GM12864 (cell line): ENCODE measurements at places on chromosomes 2 and 18.

DNA sequence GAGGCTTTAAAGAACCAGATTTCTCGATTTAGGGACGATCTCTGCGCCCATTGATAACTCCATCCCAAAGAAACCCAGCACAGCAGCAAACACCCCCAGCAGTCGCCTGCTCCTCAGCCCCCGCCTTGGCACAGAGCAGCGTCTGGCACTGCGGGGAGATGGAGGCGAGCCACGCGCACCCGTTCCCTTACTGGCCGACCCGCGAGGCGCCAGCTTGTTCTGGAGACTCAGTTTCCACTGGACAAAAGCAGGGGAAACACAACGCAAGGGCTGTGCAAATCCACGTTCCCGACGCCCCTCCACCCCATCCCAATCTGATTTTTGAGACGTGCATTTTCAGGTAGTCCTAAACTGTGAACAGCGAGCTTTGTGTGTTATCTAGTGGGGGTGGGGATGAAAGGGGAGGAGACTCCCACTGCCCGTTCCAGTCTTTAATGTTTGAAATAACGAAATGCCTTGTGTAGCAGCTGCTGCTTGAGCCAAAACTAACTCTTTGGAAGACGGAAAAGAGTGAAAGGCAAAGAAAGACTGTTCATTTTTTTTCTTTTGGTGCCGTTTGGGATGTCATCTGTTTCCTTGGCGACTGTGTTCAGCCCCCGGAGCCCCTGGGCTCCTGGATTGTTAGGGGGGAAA, 143.2 kb downstream of the MEIS1 start:
- DNase-seq, result no peak

- no peak for DNase-seq
These were observed 18.0 kb downstream of the C2orf74 start for GRCh38 chr2:61179701-61180639.

DNA sequence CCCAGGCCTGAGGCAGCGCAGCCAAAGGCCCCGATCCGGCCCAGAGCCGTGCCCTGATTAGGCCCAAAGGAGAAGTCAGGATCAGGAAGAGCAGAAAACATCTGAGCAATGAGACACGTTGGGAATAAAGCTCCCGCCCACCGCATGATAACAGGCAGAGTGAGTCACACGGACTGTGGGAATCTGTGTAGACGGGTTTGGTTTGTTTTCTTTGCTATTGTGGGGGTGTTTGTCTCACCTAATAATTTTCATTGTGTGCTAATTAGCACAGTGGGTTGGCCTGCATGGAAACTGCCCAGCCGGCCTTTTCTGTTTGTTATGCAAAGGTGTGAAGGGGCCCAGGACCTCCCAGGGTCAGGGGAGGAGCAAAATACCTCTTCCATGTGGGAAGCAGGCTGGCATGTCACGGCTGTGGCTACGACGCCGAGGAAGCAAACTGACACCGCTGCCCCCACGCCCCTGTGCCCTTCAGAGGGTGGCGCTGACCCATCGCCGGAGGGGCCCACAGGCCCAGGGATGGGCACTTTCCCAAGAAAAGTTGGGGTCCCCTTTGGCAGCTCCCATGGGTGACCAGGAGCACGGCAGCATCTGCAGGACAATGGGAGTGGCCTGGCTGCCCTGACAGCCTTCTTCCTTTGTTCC, 68.4 kb upstream of the CTDP1 start:
- DNase-seq, result no peak

DNA sequence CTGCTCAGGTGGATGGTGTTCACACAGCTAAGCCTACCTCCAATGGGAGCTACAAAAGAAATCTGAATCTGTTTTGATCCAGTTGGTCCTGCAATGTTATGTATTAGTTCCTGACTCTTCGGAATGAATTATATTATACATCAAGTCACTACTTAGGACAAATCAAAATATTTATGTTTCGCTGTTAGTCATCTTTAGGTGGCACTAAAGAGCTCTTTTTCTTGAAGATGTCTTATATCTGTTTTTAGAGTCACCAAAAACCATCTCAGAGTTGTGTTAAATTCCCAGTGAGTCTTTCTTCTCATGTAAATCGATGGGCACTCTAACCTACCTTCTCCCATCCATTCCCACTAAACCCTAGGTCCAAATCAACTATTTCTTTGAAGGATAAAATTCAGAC, 2.2 kb downstream of the DNER start:
- DNase-seq, result no peak

DNA sequence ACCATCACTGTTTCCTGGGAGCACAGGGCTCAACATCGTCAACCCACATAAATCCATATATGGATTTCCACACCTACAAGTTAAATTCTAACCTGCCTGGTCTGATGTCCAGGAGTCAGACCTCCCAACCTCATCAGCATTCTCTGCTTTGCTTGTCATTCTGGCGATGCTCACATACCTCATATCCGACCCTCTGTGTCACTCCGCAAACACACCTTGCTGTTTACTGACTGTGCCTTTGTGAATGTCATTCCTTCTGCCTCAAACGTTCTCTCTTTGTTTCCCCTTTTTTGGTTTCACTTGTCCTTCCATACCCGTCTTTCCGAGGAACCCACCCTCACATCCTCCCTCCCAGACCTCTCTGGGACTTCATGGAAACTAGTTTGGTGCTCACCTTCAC, 187.1 kb downstream of the ACTR3 start:
- no peak for DNase-seq

- no peak for DNase-seq
These were observed 18.7 kb upstream of the DYTN start for GRCh38 chr2:206736935-206737334.

GRCh38 chr2:177396703-177397460, 4.3 kb downstream of the AGPS start:
- no peak for DNase-seq

GRCh38 chr18:22547807-22548561, 130.3 kb upstream of the CTAGE1 start:
- no peak for DNase-seq

DNA sequence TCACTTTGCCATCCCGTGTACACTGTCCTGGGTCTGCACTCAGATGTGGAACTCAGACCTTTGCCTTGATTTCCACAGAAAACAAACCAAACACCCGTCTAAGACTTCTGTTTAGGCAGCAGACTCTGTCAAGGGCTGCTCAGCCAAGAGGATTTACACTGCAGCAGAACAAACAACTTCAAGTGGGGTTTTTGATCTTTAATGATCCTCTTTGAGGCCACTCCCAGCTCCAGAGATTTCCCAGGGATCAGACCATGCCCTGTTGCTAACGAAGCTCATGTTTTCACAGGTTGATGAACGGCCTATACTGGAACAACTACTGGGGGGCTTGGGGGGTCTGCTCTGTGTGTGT, 52.5 kb upstream of the LGALSL start:
- DNase-seq, result no peak

GRCh38 chr2:160513120-160513519, 19.5 kb upstream of the RBMS1 start:
- DNase-seq, result no peak

GRCh38 chr2:100893392-100894104, 73.6 kb downstream of the NPAS2 start:
- DNase-seq, result no peak

DNA sequence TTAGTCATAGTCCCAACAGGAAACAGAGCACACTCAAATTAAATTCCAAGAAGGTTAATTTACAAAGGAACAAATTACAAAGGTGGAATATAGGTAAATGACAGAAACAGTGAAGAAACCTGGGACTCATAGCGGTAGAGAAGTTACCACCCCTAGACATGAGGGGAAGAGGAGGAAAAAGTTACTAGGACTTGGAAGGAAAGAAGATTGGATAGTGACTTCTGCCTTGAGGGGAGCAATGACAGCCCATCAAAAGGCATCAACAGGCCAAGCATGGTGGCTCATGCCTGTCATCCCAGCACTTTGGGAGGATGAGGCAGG, 2.4 kb upstream of the PDE11A start:
- no peak for DNase-seq

GRCh38 chr2:85589982-85590791, 5.4 kb upstream of the RNF181 start:
- DNase-seq, result no peak

DNA sequence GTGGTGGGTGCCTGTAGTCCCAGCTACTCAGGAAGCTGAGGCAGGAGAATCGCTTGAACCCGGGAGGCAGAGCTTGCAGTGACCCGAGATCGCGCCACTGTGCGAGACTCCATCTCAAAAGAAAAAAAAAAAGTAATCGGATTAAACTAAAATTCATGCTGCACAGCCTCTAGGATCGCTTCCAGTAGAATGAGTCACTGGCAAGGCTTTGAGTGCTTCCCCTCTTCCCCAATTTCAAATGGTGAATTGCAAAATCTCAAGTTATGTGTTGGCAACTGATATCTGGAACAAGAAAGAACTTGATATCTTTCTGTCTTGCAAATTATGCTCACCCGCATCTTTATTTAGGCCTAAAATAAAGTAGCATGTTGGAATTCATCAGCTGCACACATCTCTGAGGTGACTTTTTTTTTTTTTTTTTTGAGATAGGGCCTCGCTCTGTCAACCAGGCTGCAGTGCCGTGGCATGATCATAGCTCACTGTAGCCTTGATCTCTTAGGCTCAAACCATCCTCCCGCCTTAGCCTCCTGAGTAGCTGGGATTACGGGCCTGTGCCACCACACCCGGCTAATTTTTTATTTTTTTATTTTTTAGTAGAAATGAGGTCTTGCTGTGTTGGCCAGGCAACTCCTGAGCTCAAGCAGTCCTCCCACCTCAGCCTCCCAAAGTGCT, 12.7 kb downstream of the TTC39C start:
- DNase-seq, result no peak

DNA sequence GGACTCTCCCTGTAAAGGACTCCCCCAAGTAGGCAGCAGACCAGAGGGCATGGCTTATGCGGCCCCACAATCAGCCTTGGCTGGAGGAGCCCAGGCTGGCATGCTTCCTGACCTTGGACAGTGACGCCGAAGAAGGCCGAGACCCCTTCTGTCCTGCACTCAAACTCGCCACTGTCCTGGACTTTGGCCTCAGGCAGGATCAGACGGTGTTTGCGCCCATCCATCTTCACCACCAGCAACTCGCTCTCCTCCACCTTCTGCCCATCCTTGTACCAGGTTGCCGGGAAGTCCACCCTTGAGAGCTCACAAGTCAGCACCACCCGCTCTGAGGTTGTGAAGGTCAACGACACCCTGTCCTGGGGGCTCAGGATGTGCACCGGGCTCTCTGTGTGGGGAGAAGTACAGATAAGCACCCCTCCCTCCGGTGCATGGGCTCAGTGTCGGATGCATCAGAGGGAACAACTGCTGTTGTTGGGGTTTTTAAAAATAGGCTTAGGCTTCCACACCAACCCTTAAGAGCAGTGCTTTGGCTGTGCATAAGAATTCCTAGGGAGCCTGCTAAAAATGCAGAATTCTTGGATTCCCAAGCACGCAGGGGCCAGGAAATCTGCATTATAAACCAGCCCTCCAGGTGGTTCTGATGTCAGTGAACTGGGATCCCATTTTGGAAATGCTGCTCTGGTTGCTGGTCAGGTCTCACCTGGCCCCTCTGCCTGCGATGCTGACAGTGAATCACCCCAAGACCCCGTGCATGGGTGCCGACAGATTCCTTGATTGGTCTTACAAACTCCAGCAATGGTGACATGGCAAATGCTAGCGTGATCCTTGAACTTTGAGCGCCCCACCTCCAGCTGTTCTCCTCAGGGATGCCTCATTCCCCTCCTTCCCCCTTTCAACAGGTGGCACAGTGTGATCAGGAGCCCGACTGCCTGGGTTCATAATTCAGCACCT, 5.9 kb downstream of the OBSL1 start:
- DNase-seq, result no peak

GRCh38 chr2:47493317-47494035, 90.5 kb downstream of the MSH2 start:
- no peak for DNase-seq

DNA sequence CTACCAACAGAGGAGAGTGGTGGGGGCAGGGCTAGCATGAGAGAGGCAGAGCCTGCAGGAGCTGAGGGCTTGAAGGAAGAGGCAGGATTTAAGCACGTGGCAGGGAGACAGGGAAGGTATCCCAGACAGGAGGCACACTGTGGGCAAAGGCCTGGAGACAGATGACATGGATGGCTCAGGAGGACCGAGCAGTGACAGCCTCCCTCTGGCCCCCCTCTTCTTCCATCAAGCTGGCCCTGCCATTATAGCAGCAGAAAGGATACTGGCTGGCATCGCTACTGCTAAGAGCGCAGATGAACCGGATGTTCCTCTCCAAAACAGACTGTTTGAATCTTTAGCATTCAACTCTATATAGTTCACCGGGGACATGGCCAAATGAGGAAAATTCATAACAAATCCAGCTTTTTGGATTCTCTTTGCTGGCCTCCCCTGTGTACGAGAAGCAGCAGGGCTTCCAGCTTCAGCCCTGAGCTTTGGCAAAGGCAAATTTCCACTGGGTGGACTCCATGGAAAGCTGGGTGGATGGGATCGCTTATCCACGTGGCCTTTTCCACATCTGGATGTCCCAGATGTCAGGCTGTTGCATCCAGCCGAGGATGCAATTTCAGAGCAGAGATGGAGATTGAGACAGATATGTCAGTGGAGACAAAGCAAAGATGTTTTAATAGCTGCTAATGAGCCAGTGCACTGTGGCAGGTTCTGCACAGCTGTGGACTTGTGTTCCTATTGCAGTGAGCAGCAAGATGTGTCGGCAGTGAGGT, 36.2 kb downstream of the CAPN13 start:
- no peak for DNase-seq

DNA sequence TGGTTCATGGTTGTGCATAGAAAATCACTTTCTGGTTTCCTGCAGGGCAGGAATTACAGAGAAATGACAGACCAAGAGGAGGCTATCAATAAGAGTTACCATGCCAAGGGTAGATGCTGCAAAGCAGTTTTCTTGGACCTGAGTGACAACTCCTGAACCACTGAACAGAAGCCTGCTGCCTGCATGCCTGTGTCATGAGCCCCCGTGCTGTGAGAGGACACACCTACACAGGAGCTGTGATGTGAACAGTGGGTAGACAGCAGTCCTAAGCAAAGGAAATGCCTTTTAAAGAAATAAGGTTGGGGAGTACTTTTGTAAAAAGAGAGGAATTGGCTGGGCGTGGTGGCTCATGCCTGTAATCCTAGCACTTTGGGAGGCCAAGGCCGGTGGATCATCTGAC, 54.2 kb upstream of the CREB1 start:
- DNase-seq, result no peak

GRCh38 chr2:225112362-225113126, 70.3 kb upstream of the DOCK10 start:
- DNase-seq, result peak; percentile 3

GRCh38 chr2:153940511-153940910, 68.8 kb downstream of the GALNT13 start:
- DNase-seq, result no peak

- peak; percentile 79 for DNase-seq
These were observed 30.1 kb upstream of the CCL20 start for GRCh38 chr2:227783404-227784138.

- DNase-seq, result no peak
These were observed 111.9 kb downstream of the AP1S3 start for GRCh38 chr2:223725494-223725893.

DNA sequence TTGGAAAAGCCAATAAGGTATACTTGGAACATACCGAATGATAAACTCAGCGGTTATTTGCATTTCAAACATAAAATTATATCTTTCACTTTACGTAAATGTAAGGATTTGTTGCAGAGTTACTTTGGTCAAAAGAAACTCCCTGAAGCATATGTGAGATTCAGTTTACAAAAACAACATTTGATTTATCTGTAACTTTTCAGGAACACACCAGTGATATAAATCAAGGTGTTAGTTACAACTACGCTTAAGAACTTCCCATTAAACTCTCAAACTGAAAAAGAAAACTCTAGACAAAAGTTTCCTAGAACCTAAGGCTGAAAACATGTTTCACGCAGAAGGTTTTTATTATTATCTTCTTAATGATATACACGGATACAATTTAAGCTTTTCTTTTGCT, 110.6 kb upstream of the MEIS1 start:
- DNase-seq, result no peak
